ENCODE measurements at places on chromosomes 2 and 18.

GRCh38 chr2:159573846-159574606 is 42.3 kb downstream of the BAZ2B start:
- no peak for DNase-seq

GRCh38 chr2:98212092-98213000 is 125.4 kb downstream of the VWA3B start:
- no peak for DNase-seq

GRCh38 chr2:28283861-28284260 is 108.8 kb upstream of the FOSL2 start:
- DNase-seq: peak; percentile 19

- DNase-seq: peak; percentile 54
Observed at GRCh38 chr2:218228366-218229090, 11.5 kb downstream of the ARPC2 start.

GRCh38 chr18:4450065-4450658 is 4.9 kb downstream of the DLGAP1 start:
- DNase-seq: no peak

- no peak for DNase-seq
Observed at GRCh38 chr2:111523009-111523408, 361.0 kb downstream of the ANAPC1 start.

- no peak for DNase-seq
Observed at GRCh38 chr2:224063298-224063648, 24.2 kb upstream of the SERPINE2 start.

- peak; percentile 97 for DNase-seq
Observed at GRCh38 chr2:233974530-233975071, 57.4 kb downstream of the TRPM8 start.

- DNase-seq: no peak
Observed at GRCh38 chr2:11872247-11872947, 126.0 kb downstream of the LPIN1 start.

GRCh38 chr2:59150217-59150849 is 909.2 kb upstream of the FANCL start:
- DNase-seq: no peak

DNA sequence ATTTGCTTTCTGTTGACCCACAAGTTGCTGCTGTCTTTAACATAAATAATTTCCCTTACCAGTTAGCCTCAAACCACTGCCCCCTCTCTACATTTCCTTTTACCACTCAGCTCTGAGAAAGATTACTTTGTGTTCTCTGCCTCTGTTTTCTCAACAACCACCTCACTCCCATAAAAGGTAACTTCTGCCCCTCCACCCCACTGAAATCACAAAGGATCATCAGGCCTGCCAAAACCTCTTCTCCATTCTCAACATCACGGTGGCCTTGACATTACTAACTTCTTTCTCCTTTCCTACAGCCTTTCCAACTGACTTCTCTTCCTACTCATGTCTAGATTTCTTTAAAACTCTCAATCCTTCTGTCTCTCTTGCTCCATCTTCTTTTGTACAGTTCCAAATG is 10.1 kb downstream of the ACADL start:
- DNase-seq: no peak

DNA sequence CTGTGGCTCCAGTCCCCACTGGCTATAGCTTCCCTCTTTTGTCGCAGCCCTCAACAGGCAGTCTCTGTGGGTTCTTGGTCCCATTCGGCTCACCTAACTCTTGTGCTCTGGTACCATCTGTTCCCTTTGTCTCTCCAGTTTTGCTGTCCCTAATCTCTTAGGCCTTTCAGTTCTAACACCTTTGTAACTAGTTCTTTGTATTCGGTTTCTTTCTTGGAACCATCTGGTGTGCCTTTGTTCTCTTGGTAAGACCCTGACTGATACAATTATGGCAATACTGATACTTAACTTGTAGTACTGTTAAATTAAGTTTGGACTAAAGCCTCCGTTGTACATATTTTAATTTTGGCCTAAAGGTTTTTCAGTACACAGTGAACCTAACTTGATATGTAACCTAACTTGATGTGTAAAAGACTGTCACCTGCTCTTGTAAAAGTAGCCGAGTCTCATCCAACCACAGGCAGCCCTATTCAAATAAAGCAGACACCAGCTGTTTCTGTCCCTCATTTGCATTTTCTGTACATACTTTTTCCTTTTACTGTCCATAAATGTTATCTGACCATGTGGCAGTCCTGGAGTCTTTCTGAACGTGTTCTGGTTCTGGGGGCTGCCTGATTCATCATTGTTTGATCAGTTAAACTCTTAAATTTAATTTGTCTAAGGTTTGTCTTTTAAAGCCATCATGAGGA is 4.8 kb upstream of the MRPL44 start:
- DNase-seq: no peak

- no peak for DNase-seq
Observed at GRCh38 chr2:69837533-69837932, 8.1 kb downstream of the GMCL1 start.

GRCh38 chr2:178238154-178238521 is 43.8 kb downstream of the OSBPL6 start:
- DNase-seq: peak; percentile 43

- DNase-seq: no peak
Observed at GRCh38 chr18:51711298-51711889, 513.9 kb upstream of the MEX3C start.

- DNase-seq: no peak
Observed at GRCh38 chr2:171136024-171136423, 24.7 kb downstream of the TLK1 start.

DNA sequence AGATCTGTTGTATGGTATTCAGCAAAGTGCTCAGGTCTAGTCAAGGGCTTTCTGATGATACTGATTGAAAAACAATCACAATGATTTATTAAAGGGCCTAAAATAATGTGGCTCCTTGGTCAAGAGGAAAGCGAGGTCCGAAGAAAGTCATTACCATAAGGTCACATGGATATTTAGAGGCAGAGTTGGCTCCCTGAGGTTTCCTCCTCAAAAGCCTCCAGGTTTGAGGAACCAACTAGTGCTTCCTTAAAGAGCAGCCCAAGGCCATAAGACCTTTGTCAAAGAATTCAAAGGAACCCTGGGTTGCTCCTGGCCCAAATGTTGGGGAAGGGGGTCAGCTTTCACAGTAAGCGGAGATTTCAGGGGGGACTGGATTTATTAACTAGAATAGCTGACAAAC is 280.7 kb upstream of the ATP5MC3 start:
- no peak for DNase-seq

- no peak for DNase-seq
Observed at GRCh38 chr2:134934641-134935040, 16.0 kb downstream of the CCNT2 start.

DNA sequence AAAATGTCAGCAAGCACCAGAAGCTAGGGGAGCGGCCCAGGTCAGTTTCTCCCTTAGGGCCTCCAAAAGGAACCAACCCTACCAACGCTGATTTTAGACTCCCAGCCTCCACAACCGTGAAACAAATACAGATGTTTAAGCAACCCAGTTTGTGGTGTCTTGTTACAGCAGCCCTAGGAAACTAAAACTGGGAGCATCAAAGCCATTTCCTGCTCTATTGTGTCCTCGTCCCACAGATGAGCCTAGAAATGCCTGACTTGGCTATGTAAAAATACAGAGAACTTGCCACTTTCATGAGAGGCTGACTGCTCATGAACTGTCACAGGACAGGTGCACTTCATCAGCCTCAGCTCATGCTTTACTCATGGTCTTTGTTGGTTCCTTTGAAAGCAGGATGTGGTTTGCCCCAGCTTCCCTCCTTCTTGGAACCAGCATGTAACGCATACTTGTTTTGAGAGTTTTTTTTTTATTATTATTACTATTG is 97.6 kb upstream of the SLC39A10 start:
- peak; percentile 80 for DNase-seq

DNA sequence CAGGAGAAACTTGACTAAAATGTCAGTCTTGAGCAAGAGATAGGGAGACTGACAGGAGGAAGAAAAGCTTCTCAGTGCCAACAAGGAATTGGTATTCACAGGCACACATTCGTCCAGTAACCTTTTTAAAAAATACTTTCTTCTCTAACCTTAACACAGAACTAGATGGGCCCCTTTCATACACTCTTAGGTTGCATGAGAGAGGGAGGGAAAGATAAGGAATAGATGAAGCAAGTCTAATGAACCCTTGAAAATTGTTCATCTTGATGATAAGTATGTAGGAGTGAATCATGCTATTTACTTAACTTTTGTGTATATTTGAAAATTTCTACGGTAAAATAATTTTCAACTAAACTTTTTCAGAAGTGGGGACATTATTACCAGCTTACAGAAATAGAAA is 42.0 kb upstream of the CCDC88A start:
- no peak for DNase-seq

DNA sequence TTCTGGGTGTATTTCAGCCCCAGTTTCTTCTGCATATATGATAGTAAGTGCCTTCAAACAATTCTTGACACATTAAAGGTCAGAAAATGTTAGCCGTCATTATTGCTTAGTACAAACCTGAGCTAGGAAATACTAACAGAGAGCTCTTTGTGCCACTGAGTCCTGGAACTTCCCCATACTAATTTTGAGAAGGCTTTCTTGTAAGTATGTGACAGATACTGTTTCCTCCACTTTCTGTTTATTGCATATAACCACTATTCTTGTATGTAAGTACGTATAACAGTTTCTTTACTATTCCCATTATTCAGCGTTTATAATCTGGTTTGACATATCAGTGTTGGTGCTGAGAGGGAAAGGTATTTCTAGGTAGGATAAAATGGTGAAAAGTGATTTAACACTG is 9.8 kb downstream of the PPP1CB start:
- no peak for DNase-seq

GRCh38 chr18:42184685-42185477 is 229.8 kb downstream of the PIK3C3 start:
- no peak for DNase-seq

DNA sequence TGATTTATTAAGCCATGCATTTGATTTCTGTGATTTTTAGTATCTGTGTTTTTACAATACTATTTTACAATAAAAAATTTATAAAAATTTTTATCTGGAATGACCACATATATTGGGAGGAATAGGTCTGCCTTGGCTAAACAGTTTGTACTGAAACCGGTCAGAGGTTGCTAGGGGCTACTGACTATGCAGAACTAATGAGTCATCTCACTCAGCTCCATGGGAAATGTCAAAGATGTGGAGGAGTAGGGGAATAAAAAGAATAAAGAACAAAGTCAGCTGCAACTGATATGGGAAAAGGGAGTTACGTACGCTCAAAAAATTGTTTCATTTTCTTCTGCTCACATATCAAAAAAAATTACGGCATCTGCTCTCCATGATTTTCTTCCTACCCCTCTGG is 8.6 kb upstream of the TMEM163 start:
- peak; percentile 31 for DNase-seq

- DNase-seq: peak; percentile 7
Observed at GRCh38 chr2:169275696-169276444, 86.5 kb downstream of the LRP2 start.

DNA sequence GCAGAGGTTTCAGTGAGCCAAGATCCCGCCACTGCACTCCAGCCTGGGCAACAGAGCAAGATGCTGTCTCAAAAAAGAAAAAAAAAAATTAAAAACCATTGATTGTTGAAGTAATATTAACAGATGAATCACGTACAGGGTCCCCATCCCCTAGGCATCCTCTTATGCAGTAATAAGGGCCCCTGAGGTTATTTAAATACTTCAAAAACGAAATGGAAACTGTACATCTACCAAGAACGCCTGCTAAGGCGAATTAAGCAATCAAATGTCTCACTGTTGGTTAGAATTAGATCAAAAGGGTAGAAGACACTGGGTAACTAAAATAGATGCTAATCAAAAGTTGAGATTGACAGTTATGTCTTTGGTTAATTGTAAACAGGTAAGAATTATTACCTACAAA is 7.5 kb downstream of the TRABD2A start:
- no peak for DNase-seq

- no peak for DNase-seq
Observed at GRCh38 chr2:160258492-160258805, 58.4 kb upstream of the ITGB6 start.

DNA sequence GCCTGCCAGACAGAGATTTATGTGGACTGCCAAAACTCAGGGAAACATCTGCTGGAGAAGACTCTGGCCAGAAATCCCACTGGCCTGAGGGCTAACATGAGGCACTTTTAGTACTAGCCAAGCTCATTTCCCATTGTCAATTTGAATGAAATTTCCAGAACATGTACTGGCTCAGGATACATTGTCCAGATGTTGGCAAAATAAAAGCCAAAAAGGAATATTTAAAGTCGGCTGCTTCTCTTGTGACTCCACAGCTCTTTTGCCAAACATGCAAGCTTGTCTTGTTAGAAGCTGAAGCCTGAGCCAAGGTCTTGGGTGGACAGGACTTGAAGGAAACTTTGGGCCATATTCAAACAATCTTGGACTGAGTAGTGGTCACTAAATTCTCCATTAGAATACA is 215.5 kb downstream of the NCKAP5 start:
- no peak for DNase-seq

DNA sequence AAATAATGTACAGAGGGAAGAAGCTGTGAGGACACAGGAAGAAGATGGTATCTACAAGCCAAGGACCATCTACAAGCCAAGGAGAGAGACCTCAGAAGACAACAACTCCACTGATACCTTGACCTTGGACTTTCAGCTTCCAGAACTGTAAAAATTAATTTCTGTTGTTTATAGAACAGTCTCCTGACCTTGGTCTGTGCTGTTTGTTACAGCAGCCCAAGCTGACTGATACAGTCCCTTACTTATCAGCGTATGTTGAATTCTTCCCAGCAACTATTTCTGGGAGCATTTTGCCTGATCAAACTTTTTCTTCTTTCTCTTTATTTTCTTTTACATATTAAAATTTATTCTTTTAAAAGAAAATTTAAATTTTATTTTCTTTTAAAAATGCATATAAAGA is 47.8 kb upstream of the IGFBP2 start:
- DNase-seq: no peak

GRCh38 chr2:23654756-23655155 is 269.8 kb downstream of the KLHL29 start:
- peak; percentile 86 for DNase-seq

- DNase-seq: peak; percentile 21
Observed at GRCh38 chr2:60104514-60105505, 448.6 kb downstream of the BCL11A start.

GRCh38 chr2:54773838-54774237 is 50.4 kb downstream of the EML6 start:
- no peak for DNase-seq

- no peak for DNase-seq
Observed at GRCh38 chr2:237205043-237205541, 119.4 kb downstream of the COPS8 start.

Measured in mammary epithelial cell (primary cell).